Activated T-helper 1 cell treated with Interleukin-2 at 50 U/mL for 16 hours (primary cell): ENCODE measurements at places on chromosomes 16 and 17.

DNA sequence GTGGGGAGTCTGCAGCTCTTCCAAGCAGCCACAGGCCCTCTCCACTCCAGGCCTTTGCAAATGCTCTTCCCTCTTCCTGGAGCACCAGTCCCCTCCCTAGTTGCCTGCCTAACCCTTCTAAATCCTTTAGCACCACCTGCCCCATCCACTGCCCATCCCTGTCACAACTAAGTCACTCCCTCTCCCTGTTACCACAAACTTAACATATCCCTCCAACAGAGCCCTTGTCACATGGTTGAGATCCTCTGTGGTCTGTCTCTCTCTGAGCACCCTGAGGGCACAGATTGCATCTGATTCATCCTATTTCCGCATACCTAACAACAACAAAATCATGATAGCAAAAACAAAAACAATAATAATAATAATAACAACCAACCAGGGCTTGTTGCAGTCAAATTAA is 11.0 kb upstream of the BEAN1 start:
- no peak for DNase-seq

DNA sequence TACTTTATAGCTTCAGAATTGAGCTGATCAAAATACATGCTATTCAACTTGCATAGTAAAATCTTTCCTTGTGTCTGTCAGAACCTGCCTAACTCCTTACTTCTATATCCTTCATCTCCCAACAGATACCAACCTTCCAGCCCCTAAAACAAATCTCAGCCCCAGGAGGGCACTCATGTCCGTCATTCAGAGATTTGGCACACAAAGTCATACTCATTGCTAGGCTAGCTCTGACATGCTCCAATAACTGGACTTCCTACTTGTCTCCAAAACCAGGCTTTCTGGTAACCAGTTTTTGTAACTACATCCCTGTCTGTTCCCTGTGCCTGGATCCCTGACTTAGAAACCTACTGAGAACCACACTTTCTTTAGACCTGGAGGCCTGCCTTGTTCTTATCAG is 37.5 kb upstream of the DHX40 start:
- DNase-seq, result no peak

- DNase-seq, result no peak
Observed at GRCh38 chr16:25031132-25031440, 15.9 kb upstream of the ARHGAP17 start.

GRCh38 chr16:27189335-27189972 is 13.9 kb upstream of the KDM8 start:
- DNase-seq, result no peak
